Left renal cortex interstitium (tissue), 4 donors: ENCODE measurements at places on chromosomes 13 and 19.
A peak's percentile ranks its signal among the peaks of the same experiment; 100 is the strongest.

DNA sequence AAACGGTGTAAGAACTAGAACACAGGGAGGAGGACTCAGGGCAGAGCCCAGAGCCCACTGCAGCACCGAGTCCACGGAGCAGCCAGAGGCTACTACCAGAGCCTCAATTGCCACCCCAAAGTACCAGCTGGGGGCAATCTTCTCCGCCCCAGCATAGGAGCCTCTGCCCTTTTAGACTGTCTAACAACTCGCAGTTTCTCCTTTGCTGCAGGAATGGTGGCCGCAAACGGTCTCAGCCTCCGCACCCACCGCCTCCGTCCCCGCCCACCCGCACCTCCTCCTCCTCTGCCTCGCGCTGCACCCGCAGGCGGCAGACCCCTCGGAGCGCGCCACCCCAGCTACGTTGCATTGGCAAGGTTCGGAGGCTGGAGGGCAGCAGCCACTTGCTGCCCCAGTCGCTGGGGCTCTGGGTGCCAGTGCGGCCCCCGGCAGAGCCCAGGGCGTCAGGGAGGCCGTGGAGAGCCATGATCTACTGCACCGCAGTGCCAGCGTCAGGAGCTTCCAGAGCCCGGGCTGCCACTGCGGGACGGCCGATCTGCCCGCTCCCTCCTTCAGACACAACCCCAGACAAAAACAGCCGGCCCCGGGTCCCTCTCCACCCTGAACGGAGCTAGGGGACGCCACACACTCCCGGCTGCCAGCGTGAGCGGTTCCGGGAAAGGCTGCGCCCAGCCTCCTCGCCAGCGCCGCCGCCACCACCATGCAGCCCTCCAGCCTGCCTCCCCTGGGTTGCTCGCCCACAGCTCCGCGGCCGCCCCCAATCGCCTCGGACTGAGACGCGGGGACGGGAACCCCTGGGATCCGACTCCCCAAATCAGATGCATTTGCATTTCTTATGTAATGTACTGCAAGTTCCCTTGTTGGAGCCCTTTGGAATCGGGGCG lies 1.8 kb downstream of the FGF14 start:
- DNase-seq: peak; percentile 4

- no peak for DNase-seq
Observed at GRCh38 chr19:17658666-17659065, 29.5 kb downstream of the UNC13A start.

DNA sequence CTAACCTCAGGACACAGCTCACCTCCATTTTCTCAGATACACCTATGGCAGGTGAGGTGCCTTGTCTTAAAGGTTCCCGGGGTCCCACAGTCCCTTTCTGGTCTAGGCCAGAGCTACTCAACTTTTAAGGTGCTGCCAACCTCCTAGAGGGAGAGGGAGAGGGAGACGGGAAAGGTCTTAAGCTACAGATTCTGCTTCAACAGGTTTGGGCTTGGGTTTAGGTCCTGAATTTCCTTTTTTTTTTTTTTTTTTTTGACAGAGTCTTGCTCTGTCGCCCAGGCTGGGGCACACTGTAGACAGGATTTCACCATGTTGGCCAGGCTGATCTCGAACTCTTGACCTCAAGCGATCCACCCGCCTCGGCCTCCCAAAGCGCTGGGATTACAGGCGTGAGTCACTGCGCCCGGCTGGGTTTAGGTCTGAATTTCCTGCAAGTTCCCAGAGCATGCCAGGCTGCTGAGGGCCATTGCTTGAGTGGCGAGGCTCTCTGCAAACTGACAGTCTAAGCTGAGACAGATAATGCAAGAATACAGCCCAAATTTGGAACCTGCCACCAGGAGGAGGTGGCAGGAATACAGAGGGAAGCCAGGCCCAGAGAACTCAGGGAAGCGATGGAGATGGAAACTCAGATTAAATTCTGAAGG lies 7.8 kb upstream of the SYCN start:
- DNase-seq: no peak

DNA sequence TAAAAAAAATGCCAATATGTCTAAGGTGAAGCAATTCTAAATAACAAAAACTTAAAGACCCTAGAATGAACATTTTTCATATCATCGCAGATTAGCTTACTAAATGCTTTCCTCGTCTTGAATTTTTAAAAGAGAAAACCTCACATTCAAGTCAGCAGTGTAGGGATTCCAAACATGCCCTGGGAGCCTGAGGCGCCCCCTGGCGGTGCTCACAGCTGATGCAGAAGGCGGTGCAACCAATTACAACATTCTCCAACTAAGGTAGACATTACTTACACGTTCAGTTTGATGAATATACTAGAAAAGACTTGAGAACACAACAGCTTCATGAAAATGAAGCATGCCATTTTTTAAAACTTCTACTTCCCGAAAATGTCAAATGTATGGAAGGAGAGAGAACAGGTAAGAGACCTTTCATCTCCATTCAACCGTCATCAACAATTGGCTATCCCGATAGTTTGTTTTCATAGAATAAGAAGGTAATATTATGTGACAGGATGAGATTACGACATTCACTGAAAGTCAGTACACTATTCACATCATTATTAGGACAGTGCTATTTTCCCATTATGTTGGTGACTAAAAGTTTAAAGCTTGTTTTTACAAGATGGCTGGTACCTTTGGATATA lies 304.4 kb downstream of the DCLK1 start:
- DNase-seq: no peak

DNA sequence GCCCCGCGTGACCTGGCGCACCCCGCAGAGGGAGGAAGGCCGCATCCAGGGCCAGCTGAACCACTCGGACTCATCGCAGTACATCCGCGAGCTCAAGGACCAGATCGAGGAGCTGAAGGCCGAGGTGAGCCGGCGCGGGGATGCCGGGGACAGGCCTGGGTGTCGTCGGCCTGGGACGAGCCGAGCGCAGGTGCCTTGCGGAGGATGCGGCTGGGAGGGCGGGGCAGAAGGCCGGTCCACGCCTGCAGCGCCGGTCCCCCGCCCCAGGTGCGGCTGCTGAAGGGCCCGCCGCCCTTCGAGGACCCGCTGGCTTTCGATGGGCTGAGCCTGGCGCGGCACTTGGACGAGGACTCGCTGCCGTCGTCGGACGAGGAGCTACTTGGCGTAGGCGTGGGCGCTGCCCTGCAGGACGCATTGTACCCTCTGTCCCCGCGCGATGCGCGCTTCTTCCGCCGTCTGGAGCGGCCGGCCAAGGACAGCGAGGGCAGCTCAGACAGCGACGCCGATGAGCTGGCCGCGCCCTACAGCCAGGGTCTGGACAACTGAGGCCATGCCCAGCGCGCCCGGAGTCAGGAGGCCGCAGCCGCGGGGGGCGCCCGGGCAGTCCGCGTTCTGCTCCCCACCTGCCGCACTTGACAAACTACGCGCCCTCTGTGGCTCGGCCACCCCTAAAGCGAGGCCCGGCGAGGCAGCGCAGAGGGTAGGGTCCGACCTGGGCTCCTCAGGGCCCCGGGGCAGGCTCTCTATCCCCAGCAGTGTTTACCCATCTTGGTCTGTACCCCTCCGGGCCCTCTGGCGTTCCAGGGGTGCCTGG lies 10.8 kb downstream of the PRR36 start:
- no peak for DNase-seq

DNA sequence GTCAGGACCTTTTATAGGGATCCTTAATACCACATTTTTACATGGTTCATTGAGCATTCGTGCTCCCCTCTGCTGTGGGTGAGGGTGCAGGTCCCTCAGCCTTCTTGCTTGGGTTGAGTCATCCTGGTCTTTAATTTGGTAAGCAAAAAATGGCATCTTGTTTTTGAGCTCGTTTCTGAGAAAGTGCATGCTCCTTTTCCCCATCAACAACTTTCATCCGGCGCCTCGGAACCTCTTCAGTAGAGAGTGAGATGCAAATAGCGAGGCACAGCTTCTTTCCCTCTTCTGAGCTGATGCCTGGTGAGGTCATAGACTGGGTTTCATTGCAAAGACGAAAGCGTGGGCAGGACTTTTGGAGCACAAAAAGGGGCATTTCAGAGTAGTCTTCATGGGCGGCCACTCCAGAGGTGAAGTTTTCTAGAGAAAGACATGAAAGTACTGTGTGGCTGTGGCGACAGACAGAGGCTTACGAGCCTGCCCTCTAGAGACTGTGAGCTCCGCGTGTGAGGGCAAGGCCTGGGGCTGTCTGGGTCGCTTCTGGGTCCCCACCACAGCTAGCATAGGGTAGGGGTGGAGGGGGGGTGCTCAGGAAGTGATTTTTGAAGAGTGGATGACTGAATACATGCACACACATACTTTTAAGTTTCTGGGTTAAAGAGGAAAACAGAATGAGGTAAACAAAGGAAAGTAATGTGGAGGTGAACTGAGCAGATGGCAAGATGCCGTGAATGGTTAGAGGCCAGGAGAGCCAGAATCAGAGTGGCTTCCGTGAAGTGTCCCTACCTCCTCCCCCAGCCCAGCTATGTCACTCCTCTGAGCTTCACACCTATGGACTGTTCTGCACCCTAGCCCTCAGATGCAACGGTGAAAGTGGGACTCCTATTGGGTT lies 44.3 kb downstream of the BBC3 start:
- DNase-seq: no peak

DNA sequence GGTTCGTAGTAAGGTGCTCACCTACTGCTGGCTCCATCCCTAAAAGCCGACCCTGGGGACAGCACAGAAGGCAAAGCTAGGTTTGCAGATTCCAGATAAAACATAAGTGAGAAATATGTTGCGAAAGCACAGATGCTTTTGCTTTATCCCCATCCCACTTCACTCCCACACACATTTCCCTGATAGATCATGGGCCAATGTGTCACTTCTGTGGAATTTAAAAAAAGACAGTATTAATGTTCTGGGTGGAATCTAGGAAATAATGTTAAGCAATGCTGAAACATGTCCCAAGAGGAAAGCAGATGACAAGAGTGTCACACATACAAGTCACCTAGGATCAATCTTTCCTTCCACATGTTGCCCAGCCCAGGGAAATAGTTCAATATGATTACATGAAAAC lies 661.0 kb upstream of the MIR17HG start:
- DNase-seq: no peak

DNA sequence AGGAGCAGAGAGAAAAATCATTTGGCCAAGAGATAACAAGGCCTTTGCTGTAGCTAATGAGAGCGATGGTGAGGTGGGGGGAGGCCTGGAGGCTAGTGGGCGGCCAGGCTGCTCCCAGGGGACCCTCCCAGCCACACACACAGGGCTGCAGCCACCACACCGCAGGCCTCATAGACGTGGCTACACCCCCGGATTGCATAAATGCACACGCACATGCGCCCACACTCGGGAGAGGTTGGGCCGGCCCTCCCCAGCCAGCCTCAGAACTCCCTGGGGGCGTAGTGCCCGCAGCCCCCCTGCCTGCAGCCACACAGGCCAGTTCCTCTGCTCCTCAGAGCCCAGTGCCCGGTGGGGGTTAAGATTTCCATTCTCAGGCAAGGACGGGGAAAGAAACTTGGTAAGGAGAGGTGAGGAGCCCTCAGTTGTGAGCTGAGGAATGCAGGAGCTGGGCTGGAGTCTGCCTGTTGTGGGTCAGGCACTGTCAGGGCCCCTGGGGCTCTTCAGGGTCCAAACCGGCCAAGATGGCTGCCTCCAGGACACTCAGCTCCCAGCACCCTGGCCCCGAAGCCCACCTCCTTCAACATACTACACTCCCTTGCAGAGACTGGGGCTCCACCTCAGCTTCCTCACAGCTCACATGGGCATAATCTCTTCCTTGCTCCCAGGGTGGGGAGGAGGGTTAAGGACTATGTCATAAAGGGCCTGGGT lies 8.0 kb downstream of the PTH2 start:
- DNase-seq: no peak

- no peak for DNase-seq
Observed at GRCh38 chr19:18562086-18562485, 4.4 kb downstream of the KXD1 start.

GRCh38 chr19:29763196-29763595 lies 48.1 kb upstream of the C19orf12 start:
- no peak for DNase-seq

GRCh38 chr19:5269926-5270325 lies 70.7 kb downstream of the PTPRS start:
- DNase-seq: no peak

GRCh38 chr13:28503182-28503967 lies 8.4 kb upstream of the FLT1 start:
- DNase-seq: no peak

- DNase-seq: no peak
Observed at GRCh38 chr13:110506859-110507566, 54.5 kb downstream of the RAB20 start.
